ENCODE measurements at places on chromosomes 4 and X.

DNA sequence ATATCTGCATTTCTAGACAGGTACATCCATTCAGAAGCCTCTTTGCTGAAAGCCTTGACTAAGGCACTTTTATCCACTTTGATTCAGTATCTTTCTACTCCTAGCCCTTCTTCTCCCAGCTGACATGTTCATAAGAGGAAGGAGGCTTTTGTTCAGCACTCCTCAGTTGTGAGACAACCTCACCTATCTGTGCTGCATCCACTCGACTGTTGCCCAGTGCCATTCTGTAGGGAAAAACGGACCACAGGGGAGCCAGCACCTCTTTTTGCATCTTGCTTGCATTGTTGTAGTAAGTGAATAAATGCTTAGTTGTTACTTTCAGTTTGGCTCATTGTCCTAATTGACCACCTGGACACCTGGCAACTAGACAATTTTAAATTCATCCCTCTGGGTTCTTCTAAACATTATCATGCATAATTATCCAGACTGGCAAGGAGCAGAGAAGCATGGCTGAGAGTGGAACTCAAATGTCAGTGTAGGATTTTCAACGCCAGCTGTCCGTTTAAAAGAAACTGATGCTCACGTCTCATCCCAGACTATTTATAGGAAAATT is 83.8 kb upstream of the BOD1L1 start:
- no peak for DNase-seq

DNA sequence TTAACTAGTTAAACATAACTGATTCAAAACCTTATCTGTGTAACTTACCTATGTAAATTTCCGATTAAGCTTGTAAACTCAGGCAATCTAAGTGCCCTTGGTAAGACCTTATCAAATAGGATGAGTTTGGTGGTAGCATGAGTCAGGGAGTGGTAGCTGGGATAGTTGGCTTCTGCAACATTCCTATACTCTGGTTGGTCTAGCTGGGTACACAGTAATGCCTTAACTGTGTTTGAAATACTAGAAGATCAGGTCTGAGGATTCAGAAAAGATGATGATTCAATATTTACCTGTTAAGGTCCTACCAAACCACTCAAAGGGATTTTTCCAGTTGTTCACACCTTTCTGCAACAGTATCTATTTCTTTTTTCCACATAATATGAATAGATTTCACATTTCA is 5.3 kb downstream of the YIPF7 start:
- DNase-seq, result no peak

DNA sequence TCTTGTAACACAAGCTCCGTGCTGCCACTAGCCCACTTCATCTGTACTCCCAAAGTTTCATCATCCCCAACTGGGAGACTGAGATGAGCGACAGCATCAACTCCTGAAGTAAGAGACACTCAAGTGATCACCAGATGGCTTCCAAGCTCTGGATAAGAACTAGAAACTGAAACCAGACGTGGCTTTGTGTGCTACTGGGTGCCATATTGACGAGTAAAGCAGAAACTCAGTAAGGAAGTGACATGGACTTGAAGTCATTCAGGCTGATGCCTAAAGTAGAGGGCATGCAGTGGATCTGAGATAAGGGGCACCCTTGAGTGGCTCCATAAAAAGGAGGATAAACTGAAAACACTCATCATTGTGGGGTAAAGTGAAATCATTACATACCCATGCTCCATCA is 72.4 kb downstream of the PCYT1B start:
- no peak for DNase-seq

DNA sequence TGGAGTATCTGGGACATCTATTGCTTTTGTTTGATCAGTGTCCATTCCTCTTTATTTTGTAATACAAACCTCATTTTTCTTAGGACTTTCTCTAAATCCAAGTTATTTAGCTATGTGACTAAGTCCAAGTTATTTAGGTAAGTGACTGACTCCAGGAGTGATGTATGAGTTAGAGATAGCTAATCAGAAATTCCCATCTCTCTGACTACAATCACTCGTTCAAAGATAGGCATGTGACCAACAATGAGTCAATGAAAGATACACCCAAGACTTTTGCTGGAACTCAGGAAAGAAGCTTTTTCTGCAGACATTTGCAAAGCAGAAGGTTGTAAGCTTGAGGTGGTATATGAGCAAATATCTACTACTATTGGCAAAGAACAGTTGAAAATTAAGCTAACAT is 72.5 kb upstream of the KCNIP4 start:
- no peak for DNase-seq

- DNase-seq, result no peak
Measured at GRCh38 chrX:50813843-50814661, at the start of gene SHROOM4. SHROOM4 (minus strand) TSS chrX:50814194; CDS start chrX:50814018, 176 bp downstream.

GRCh38 chrX:150216716-150217115 is 146.4 kb upstream of the MAMLD1 start:
- no peak for DNase-seq

GRCh38 chrX:70386235-70386634 is 36.9 kb upstream of the GDPD2 start:
- no peak for DNase-seq

GRCh38 chr4:81460191-81460701 is 11.5 kb downstream of the RASGEF1B start:
- DNase-seq, result no peak

- DNase-seq, result no peak
Measured at GRCh38 chrX:149036086-149036485, 469.0 kb downstream of the IDS start.

DNA sequence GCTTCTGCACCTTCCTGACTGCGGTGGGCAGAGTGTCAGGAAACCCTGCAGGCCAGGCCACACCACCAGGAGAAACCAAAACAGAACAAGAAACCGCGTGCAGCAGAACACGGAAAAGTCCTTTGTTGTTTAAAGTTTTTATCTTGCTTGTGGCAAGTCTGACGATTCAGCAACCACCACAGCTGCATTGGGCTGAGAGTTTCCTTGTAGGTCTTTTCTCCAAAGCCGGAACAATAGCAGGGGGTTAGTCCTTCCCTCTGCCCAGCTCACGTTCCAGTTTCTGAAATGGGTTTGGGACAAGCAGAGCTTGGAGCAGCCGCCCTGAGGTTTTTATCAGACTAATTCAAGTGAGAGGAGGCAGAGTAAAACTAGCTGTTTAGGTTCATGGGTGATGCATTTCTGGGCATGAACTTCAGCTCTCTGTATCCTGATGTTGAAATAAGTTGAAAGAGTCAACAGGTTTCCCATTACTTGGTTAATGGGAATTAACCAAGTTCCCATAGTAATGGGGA is 216.9 kb downstream of the PTTG2 start:
- DNase-seq, result no peak

DNA sequence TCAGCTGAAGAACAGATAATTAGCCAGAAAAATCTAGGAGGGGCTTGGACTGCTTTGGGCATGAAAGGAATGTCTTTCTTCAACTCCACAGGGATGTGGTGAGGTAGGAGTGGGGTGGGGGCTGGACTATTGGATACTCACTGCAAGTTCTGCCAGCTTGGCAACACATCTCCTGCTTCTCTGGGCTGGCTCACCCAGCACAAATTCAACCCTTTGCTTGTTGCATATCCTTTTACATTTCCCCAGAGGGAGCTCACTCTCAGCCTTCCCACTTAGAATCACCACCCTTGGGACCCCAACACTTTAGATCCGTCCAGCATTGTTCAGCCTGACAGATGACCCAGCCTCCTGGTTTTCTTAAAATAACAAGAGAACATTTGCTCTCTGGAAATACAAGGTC is 120.6 kb downstream of the KDR start:
- no peak for DNase-seq

GRCh38 chr4:153905231-153905630 is 116.3 kb upstream of the SFRP2 start:
- DNase-seq, result no peak

GRCh38 chr4:53119680-53120079 is 246.2 kb downstream of the SCFD2 start:
- DNase-seq, result peak; percentile 68

- DNase-seq, result no peak
Measured at GRCh38 chrX:154539077-154539476, 7.6 kb downstream of the G6PD start.

GRCh38 chr4:182263562-182263961 is 20.4 kb downstream of the TENM3 start:
- no peak for DNase-seq

DNA sequence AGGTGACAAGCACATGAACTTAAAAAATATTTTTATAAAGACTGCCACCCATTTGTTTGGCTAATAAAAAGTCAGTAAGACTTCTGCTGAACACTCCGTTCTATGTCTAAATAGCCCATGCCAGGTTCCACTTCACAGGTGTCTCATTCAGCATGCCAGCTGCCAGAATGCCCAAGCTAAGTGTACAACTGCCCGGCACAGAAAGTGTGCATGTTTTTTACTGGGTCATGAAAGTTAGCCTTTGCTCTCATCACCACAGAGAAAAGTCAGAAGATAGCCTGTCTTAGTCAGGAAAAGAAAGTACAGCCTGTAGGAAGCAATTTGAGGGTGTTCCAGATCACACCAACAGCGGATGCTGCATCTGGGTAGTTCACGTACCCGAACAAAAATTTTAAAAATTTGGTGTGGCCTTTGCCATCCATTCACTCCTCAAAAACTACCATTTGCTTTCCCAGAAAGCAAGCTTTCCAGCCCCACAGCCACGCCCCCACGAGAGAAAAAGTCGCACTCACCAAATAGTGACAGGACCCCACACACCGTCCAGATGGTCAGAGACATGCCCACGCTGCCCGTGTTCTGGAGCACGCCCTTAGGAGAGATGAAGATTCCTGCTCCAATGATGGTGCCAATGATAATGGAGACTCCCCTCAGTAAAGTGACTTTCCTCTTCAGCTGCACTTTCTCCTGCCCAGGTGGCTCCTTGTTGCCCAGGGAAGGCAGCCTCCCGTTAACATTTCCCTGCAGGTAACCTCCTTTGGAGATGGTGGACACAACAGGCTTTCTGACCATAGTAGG is 671 bp downstream of the SLC7A11 start:
- DNase-seq, result peak; percentile 63

GRCh38 chrX:20128670-20129069 is 12.0 kb upstream of the MAP7D2 start:
- no peak for DNase-seq

GRCh38 chr4:123750044-123750443 is 353.4 kb downstream of the SPRY1 start:
- DNase-seq, result no peak

DNA sequence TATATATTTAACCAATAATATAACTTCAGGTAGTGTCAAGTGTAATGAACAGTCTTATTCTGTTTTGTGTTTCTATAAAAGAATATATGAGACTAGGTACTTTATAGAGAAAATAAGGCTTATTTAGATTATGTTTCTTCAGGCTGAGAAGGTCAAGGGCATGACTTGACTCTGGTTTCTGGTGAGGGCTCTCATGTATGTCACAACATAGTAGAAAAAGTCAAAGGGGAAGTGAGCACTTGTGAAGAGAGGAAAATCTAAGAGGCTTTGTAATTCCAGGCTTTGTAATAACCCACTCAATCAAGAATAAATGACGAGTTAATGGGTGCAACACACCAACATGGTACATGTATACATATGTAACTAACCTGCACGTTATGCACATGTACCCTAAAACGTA is 27.6 kb downstream of the PRR32 start:
- DNase-seq, result no peak

DNA sequence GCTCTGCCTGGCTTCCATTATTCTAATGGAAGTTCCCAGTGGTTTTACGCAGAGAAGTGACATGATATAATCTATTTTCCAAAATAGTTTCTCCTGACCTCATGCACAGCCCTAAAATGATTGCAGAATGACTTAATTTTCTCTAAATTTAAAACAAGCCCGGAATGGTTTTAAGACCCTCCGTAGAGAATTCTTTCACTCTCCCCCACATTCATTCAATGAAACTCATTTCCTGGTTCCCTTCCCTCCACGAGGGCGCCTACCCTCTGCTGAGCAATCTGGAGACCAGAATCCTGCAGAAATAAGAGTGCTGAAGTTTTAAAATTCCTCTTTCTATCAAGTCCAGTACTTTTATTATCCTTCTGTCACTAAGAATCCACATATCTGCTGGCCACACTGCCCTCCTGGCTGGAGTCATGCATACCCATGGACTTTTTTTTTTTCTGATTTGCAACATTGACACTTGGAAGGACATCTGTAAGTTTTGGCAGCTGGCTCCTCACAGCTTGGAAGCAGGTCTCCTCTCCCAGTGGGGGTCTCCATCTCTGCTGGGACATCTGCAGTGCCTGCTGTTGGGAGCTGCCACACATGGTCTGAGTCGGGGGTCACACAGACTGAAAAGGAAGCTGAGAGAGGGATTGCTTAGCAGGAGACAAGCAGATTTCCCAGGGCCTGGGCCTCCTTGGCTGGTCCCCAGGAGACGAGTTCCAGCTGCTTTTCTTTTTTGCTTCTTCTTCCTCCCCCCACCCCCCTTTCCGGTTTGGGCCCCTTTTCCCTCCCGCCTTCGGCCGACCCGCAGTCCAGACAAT is 86.1 kb downstream of the SOWAHB start:
- DNase-seq, result no peak

- DNase-seq, result peak; percentile 75
Measured at GRCh38 chr4:126986828-126987227, 645.9 kb upstream of the INTU start.

DNA sequence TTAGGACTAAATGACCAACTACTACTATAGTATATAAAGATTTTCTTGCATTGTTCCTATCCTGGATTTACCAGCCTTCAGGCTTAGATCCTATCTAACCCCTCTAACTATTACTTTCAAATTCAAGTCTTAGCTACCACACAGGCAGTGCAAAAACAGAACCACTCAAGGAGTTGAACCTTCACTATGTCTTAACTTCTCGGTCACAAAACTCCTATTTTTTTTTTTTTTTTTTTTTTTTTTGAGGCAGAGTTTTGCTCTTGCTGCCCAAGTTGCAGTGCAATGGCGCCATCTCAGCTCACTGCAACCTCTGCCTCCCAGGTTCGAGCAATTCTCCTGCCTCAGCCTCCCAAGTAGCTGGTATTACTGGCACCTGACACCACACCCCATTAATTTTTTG is 6.3 kb upstream of the FAM200B start:
- DNase-seq, result no peak

GRCh38 chr4:140695483-140695882 is 60.7 kb downstream of the TBC1D9 start:
- no peak for DNase-seq
